ENCODE measurements at places on chromosomes 1 and 21.

DNA sequence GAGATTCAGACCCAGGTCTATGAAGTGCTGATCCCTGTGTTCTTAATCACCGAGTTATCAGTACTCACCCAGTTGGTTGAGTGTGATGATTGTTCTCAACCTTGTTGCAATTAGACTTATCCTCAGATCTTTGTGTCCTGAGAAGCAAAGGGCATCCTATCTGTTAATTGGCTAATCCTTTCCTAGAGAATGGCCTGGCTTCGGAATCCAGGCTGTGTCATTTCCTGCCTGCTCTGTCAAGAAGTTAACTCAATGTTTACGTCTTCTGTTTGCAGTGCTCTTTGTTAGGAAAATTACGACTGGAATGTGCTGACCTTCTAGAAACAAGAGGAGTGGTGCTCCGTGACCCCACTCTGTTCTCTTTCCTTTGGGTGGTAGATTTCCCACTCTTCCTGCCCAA is 14.7 kb downstream of the GAS5 start:
- no peak for DNase-seq

DNA sequence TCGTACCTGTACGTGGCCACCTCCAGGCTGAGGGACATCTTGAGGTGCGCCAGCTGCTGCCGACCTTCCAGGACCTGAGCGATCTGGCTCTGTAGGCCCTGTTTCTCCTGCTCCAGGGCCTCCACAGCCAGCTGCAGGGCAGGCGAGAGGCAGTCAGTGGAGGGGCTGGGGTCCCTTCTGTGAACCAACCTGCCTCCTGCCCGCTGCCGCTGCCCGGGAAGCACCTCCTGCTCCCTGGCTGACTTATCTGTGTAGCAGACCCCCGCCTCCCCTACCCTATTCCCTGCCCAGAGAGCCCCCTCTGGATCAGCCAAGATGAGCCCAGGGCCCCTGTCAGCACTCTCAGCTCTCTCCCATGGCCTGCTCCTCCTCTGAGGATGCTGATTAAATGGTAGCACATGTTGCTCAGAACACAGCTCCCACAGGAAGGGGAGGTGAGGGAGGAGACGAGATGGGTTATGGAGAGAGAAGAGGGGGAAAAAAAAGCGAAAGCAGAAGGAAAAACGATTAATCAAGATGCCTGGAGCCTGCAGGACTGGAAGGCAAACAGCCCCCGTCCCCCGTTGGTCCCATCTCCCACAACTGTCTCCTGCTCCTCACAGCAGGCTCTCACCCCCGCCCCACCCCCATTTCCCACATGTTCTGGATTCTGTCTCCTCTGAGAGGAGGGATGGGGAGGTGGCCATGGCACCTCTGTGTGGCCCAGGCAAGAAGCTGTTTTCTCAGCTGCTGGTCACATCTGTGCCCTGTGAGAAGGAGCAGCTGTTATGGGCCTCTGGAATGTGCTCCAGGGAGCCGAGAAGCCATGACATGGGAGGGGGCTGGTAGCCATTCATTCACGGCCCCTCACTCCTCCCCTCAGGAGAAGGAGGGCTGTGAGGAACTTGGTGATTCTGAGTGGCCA is 1.7 kb downstream of the NES start:
- DNase-seq: no peak

DNA sequence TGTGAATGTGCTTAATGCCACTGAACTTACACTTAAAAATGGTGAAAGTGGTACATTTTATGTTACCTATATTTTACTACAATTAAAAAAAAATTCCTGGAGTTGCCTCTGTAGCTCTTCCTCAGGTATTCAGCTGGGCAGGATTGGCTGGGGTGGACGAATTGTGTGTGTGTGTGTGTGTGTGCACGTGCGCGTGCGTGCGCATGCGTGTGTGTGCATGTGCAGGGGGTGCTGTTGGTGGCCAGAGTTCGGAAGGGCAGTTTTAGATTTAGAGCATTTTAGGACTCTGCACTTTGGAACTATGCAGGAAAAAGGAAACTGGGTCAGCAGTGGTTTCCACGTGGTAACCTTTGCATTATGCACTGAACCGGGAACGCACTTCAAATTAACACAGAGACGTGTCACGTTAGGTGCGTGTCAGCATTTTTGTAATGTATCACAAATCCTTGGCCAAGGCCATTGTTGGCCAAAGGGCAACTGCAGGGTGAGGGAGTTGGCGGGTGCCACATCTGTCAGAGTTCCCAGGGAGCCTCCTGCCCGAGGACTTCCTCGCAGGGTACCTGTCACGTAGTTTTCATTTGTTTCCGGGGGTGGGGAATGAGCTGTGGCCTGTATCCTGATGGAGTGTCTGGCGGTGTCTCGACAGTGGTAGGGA is 312.8 kb downstream of the CAMTA1 start:
- no peak for DNase-seq

GRCh38 chr21:41318218-41318617 is 1.6 kb downstream of the FAM3B start:
- no peak for DNase-seq

DNA sequence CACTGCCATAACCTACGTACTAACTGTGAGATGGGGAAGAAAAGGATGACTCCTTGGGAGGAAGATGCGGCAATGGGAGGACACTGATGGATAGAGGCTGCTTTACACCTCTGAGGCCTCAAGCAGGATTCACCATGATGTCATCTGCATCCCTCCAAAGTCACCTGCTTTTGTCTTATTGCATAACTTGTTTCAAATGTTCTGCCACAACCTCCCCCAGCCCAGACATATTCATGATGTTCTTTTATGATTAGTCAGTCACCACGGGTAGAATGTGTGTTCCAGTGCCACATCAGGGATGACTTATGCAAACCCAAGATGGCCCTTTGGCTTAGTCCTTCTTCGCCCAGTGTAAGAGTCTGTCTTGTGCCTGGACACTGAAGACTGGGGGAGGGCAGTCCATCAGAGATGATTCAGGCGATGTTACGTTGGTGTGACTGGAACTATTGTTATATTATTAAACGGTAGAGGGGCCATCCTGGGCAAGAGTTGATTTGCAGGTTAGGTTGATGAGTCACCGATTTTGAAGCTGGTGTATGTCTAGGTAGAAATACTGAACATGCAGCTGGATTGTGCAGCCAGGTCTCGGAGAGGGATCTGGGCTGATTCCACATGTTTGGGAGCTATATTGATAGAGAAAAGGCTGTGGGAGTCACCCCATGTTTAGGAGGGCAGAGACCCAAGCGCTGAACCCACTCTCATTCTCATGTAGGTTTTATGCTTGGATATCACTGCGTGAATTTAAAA is 32.6 kb downstream of the RYR2 start:
- no peak for DNase-seq

GRCh38 chr1:159005676-159006075 is 4.0 kb upstream of the IFI16 start:
- DNase-seq: no peak

- no peak for DNase-seq
Measured at GRCh38 chr21:15241997-15242736, 177.4 kb upstream of the NRIP1 start.

DNA sequence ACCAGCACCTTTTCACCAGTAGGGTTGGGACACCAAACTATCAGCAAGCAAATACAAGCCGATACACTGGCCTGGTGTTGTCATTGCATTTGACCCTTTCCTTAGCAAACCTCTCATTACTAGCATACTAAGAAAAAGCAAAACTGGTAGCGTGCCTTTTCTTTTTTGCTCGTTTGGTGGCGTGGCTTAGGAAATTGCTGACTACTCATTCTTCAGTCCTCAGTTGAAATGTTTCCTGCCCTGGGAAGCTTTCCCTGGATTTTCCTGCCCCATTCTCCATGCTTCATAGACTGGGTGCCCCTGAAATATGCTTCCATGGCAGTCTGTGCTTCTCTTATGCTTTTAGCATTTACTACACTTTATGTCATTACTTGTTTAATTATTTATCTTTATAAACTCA is 42.0 kb downstream of the MTR start:
- no peak for DNase-seq

DNA sequence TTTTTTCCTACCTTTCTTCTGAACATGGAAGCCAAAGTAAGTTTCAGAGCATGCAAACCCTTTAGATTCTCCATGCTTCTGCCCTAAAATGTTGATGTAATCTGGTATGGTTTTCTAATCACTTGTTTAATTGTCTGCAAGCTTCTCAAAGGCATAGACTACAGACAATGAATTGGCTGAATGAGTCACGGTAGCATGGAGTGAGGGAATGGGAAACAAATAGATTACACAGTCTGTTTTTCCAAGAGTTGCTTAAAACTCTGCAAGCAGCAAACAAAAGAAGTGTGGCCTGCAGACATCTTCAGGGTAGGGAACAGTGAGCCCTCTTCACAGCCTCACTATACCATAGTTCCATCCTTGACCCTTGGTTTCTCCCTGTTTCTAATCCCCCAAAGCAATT is 326.0 kb downstream of the BARHL2 start:
- no peak for DNase-seq

DNA sequence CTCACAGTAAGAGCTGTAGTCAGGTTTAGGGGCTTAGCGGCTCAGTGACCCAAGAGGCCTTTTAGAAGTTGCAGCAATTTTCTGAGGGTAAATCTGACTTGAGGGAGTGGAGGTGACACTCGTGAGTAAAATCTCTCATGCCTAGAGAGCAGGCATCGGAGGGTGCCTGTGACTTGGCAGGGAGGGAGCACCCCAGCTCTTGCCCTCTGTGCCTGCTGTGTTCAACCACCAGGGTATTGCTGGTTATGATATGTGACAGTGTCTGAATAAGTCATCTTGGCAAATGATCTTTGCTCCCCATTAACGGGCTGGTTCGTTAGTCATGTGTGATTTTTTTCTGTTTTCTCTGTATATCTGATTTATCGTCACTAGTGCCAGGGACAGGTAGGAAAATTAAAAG is 5.9 kb downstream of the MAN1C1 start:
- DNase-seq: no peak

DNA sequence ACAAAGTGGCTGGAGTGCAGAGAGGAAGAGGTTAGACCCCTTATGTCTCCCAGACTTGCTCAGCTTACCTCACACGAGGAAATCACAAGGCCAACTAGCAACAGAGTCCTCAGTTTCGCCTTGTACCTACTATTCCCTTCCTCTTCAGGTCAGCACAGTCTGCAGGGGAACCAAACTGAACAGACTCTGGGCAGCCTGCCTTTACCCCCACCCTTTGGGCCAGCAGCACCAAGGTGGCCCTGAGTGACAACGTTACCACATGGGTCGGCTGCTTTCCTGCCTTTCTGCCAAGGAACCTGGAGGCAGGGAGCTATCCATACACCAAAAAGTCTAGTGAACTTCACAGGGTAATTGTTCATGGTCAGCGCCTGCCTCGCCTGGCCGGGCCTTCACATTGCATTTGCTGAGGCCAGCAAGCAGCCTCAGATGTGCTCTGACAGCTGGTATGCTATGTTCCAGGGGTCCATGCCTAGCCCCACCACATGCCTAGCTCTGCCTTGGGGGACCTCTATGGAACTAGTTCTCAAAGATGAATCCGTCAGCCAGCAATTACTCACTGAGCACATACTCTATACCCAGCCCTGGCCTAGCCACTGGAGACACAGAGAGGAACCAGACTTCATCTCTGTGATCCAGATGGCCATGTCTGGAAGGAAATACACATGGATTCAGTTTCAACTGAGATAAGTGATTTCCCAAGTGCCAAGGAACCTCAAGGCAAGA is 69.6 kb downstream of the DMAP1 start:
- no peak for DNase-seq

GRCh38 chr1:97816927-97817326 is 103.9 kb downstream of the DPYD start:
- DNase-seq: no peak

DNA sequence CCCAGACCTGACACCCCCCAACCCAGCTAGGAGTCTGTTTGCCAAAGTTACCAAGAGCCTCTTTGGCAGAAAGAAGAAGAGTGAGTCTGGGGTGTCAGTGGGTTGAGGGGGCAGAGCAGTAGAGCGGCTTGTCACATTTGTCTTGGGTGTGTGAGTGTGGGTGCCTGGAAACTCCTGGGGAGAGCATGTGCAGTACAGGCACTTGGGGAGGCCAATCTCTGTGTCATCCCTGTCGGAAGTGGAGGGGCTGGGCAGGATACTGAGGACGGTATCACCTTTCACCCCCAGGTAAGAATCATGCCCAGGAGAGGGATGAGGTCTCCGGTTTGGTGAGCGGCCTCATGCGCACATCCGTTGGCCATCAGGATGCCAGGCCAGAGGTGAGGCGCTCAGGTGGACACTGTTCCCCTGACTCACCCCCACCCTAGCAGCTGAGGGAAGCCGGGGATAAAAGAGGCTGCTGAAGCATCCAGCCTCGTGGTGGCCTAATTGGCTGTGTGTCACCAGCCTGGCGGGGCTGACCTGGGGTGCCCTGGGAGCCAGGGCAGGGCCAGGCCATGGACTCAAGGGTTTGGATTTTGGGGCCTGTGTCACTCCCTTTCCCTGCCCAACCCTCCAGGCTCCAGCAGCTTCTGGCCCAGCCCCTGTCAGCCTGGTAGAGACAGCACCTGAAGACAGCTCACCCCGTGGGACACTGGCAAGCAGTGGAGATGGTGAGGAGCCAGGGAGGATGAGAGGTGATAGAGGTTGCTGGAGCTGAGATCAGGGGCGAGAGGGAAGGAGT is 3.3 kb downstream of the PLK3 start:
- no peak for DNase-seq

- no peak for DNase-seq
Measured at GRCh38 chr1:161200421-161200991, 1.7 kb upstream of the ADAMTS4 start.

GRCh38 chr1:209356976-209357377 is 226.5 kb upstream of the CAMK1G start:
- DNase-seq: no peak

DNA sequence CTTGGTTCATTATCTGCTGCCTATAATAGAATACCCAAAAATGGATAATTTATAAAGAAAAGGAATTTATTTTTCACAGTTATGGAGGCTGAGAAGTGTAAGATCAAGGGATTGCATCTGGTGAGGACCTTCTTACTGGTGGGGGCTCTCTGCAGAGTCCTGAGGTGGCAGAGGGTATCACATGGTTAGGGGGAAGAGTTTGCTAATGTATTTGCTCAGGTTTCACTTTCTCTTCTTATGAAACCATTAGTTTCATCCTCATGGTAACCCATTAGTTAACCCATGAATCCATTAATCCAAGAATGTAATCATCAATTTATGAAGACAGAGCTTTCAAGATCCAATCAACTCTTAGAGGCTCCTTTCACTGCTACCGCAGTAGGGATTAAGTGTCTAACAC is 120.6 kb downstream of the DNM3 start:
- no peak for DNase-seq

GRCh38 chr1:152110365-152110859 is 4.8 kb downstream of the TCHH start:
- peak; percentile 70 for DNase-seq

GRCh38 chr1:91736715-91737615 is 149.0 kb downstream of the TGFBR3 start:
- no peak for DNase-seq

DNA sequence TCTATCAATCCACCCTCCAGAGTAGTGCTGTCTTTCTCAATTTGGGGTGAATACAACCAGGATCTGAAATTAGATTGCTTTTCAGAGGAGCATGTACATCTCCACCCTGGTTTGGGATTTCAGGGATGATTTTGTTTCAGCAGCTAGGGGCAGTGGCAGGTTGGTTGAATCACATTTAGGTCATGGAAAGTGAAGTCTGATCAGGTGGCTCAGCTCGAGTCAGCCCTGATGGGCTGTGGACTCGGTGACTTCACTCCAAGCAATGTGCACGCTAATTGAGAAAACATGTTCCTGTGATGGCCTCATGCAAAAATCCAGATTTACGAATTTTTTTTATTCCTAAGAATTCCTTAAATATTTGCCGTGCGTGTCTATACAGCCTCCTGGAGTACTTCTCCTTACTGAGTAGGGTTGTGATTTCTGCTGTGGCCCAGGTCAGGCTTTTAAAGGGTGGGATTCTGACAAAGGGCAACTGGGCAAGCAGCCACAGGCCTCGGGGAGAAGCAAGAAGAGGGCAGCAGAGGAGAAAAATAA is 7.5 kb downstream of the NGF start:
- DNase-seq: no peak

GRCh38 chr21:44724196-44724595 is 12.8 kb upstream of the TSPEAR start:
- peak; percentile 65 for DNase-seq
